ENCODE measurements at places on chromosomes 2 and 18. TPM values are rescaled to one million over a fixed set of nuclear protein-coding genes. Genes with fewer than 3 reads are reported as not detected.

Gene FLACC1
- total RNA-seq = not detected

Gene SLC38A11
- total RNA-seq = not detected

Gene EDAR
- total RNA-seq = not detected

Gene FBXO15
- total RNA-seq = 0.75 TPM

Gene FAM161A
- 6.9 TPM for total RNA-seq

Gene ZEB2
- 7.8 TPM for total RNA-seq

Gene C1QL2
- total RNA-seq = 0.53 TPM

Gene SMPD4
- 79.4 TPM for total RNA-seq

Gene MARCHF4
- total RNA-seq = 27.4 TPM

Gene VWC2L
- total RNA-seq = not detected

Gene ATOH8
- total RNA-seq = 13.2 TPM

Gene STK25
- 91.0 TPM for total RNA-seq

Gene NAGK
- total RNA-seq = 63.2 TPM

Gene FOXI3
- not detected for total RNA-seq

Gene COL3A1
- total RNA-seq = 0.09 TPM
